ENCODE measurements at places on chromosomes 4 and X.

DNA sequence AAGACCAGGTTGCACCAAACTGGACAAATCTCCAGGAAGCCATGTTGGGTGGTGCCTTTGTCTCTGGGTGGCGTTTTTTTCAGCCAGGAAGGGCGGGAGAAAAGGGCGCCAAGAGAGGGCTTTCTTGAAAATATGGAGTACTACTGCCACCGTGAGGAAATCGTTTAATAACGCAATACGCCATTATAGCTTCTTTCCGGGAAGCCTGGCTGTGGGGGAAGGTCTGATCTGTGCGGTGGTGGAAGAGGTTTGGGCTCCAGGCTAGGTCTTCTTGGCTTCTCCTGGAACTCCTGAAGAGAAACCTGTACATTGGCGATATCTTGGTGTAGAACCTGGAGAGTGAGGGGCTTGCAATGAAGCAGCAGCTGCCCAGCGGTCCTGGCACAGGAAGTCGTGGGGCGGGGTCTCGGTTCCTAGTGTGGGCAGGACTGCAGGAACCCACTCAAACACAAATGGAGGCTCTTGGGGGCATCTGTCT, 202.7 kb downstream of the OR13H1 start:
- peaks cover 98% of the 10 kb centered on the region for H3K36me3 ChIP-seq
- no peak for DNase-seq
- no peaks in the 10 kb centered on the region for H3K4me1 ChIP-seq
- H3K27ac ChIP-seq = no peak overlapping the region

- no peak overlapping the region for H3K4me3 ChIP-seq
- H3K36me3 ChIP-seq = peaks cover 7% of the 10 kb centered on the region
- peaks cover 23% of the 10 kb centered on the region for H3K4me1 ChIP-seq
- H3K27me3 ChIP-seq = no peaks in the 10 kb centered on the region
Measured at GRCh38 chr4:25792200-25792791, 70.5 kb downstream of the SEL1L3 start.

- peaks cover 10% of the 10 kb centered on the region for H3K4me1 ChIP-seq
- H3K4me3 ChIP-seq = no peak overlapping the region
- H3K27ac ChIP-seq = no peak overlapping the region
- H3K27me3 ChIP-seq = peaks cover 3% of the 10 kb centered on the region
- DNase-seq = no peak
Measured at GRCh38 chr4:138389976-138390685, 148.0 kb upstream of the SLC7A11 start.

- peak; percentile 5 for DNase-seq
- no peak overlapping the region for H3K4me3 ChIP-seq
- H3K36me3 ChIP-seq = peaks cover 34% of the 10 kb centered on the region
- no peaks in the 10 kb centered on the region for H3K4me1 ChIP-seq
Measured at GRCh38 chrX:139759637-139760036, 51.7 kb upstream of the MCF2 start.

- H3K36me3 ChIP-seq = no peaks in the 10 kb centered on the region
- no peak overlapping the region for H3K27ac ChIP-seq
- DNase-seq = no peak
Measured at GRCh38 chr4:148259841-148260240, 182.4 kb downstream of the NR3C2 start.

GRCh38 chr4:141898346-141898745, 262.0 kb downstream of the IL15 start:
- no peaks in the 10 kb centered on the region for H3K36me3 ChIP-seq
- peaks cover 19% of the 10 kb centered on the region for H3K4me1 ChIP-seq
- H3K27me3 ChIP-seq = peaks cover 6% of the 10 kb centered on the region

GRCh38 chrX:110836982-110837381, 41.4 kb upstream of the CHRDL1 start:
- H3K36me3 ChIP-seq = no peaks in the 10 kb centered on the region
- H3K4me1 ChIP-seq = no peaks in the 10 kb centered on the region
- no peak overlapping the region for H3K4me3 ChIP-seq
- peak; percentile 30 for DNase-seq

DNA sequence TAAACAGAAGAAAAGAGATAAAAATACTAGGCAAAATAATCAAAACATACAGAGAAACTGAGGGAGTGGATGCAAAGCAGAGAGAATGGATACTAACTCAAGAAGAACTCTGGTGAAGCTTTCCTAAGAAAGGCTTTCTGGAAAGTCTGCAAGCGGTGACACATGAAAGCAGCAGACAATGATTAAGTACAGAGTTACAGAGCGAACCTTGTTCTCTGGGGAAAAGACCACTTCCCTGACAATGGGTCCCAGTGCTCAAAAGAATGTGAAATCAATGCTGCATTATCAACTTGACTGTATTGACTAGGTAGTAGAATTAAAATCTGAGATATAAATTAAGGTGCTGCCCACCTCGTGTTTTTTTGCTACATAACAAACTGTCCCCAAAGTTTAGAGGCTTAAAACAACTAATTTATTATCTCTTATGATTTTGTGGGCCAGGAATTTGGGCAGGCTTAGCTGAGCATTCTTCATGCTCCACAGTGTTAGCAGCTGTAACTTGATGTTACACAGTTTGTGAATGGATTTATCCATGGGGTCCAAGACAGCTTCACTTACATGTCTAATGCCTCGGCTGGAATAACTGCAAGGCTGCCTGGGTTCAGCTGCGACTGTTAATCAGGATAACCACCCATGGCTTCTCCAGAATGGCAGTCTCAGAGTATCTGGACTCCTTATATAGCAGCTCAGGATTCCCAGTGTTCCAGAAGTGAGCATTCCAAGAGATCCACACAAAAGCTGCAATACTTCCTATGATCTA, 106.9 kb upstream of the INPP4B start:
- no peak for DNase-seq
- H3K27ac ChIP-seq = peak overlapping the region; percentile 9
- no peak overlapping the region for H3K4me3 ChIP-seq
- H3K27me3 ChIP-seq = no peaks in the 10 kb centered on the region
- peaks cover 11% of the 10 kb centered on the region for H3K4me1 ChIP-seq

GRCh38 chrX:17741123-17741511, 3.8 kb downstream of the SCML1 start:
- H3K4me3 ChIP-seq = no peak overlapping the region
- DNase-seq = peak; percentile 5
- H3K4me1 ChIP-seq = peaks cover 39% of the 10 kb centered on the region
- peaks cover 9% of the 10 kb centered on the region for H3K27me3 ChIP-seq
- H3K36me3 ChIP-seq = no peaks in the 10 kb centered on the region

DNA sequence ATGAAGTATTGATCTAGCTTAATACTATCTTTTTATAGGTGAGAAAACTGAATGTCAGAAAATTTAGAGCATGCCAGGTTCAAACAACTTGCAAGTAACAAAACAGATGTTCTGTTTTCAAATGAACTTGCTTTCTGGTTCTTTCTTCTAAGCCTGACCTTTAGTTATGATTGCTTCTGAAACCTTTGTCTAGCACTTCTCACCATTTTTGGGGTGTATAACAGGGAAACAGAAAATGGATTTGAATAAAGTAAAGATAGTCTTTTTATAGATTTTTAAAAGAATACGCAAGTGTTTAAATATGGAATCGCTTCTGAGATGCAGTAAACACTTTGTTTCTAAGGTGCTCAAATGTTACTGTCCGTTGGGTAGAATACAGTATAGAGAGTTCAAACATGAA, 687.2 kb upstream of the CPEB2 start:
- H3K36me3 ChIP-seq = no peaks in the 10 kb centered on the region
- H3K4me1 ChIP-seq = no peaks in the 10 kb centered on the region
- peaks cover 9% of the 10 kb centered on the region for H3K27me3 ChIP-seq
- H3K4me3 ChIP-seq = no peak overlapping the region
- H3K27ac ChIP-seq = no peak overlapping the region

DNA sequence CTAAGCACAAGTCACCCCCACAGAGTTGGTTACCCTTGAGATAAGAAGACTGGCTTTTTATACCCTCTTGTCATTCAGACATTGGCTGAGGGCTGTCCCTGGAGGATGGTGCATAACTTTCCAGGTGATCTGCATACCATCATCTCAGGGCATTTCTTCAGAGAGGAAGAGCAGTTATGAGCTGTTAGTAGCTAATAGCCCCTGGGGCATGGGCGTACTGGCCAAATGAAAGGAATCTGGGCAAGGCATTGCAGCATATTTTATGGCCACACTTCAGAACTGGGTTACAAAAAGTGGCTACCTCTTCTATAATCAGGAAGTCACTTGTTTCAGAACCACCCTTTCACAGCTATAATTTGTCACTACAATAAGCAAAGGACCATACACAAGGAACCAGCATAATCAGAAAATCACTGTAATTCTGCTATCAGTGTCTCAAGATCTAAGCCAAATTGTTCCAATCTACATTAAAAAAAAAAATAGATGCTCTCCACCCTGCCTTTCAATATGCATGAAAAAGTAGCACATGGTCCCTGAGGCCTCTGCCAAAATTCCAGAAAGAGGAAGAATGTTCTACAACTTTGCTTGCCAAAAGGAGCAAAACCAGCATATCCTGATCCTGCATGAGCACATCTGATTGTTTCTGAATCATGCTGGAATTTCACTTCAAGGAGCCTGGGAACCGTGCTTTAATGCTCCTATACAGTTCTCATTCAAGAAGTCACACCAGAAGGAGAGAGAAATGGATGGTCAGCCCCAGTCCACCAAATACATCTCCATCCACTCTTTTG, 92.0 kb downstream of the TMEM144 start:
- H3K4me3 ChIP-seq = no peak overlapping the region
- no peak overlapping the region for H3K27ac ChIP-seq
- no peaks in the 10 kb centered on the region for H3K36me3 ChIP-seq
- DNase-seq = no peak

DNA sequence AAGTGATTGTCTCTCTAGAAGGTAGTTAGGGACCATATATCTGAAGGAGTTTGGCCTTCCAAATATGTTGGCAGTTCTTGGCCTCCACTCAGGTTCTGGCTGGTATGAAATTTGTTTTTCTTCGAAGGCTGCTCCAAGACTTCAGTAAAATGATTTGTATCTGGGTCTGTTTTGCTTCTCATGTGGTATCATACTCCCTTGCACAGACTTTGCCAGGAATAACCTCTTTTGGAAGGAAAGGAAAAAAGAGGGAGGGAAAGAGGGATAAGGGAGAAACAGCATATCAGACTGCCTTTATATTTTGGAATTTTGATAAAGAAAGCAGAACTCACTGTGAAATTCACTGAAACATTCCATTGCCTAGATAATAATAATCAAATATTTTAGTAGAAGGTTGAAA, 242.1 kb upstream of the HHIP start:
- H3K27ac ChIP-seq = no peak overlapping the region
- no peaks in the 10 kb centered on the region for H3K27me3 ChIP-seq
- DNase-seq = no peak
- H3K4me1 ChIP-seq = no peaks in the 10 kb centered on the region

GRCh38 chr4:98394134-98394533, 132.9 kb downstream of the RAP1GDS1 start:
- no peak for DNase-seq
- peaks cover 7% of the 10 kb centered on the region for H3K4me1 ChIP-seq
- H3K36me3 ChIP-seq = peaks cover 48% of the 10 kb centered on the region

GRCh38 chrX:44143061-44143602, 169.9 kb upstream of the NDP start:
- peaks cover 4% of the 10 kb centered on the region for H3K27me3 ChIP-seq
- no peaks in the 10 kb centered on the region for H3K36me3 ChIP-seq
- no peak for DNase-seq
- H3K27ac ChIP-seq = no peak overlapping the region
- H3K4me1 ChIP-seq = no peaks in the 10 kb centered on the region

GRCh38 chr4:177369372-177369771, 59.7 kb downstream of the NEIL3 start:
- peaks cover 2% of the 10 kb centered on the region for H3K27me3 ChIP-seq
- no peak overlapping the region for H3K27ac ChIP-seq
- peaks cover 5% of the 10 kb centered on the region for H3K36me3 ChIP-seq
- peaks cover 4% of the 10 kb centered on the region for H3K4me1 ChIP-seq
- no peak for DNase-seq

DNA sequence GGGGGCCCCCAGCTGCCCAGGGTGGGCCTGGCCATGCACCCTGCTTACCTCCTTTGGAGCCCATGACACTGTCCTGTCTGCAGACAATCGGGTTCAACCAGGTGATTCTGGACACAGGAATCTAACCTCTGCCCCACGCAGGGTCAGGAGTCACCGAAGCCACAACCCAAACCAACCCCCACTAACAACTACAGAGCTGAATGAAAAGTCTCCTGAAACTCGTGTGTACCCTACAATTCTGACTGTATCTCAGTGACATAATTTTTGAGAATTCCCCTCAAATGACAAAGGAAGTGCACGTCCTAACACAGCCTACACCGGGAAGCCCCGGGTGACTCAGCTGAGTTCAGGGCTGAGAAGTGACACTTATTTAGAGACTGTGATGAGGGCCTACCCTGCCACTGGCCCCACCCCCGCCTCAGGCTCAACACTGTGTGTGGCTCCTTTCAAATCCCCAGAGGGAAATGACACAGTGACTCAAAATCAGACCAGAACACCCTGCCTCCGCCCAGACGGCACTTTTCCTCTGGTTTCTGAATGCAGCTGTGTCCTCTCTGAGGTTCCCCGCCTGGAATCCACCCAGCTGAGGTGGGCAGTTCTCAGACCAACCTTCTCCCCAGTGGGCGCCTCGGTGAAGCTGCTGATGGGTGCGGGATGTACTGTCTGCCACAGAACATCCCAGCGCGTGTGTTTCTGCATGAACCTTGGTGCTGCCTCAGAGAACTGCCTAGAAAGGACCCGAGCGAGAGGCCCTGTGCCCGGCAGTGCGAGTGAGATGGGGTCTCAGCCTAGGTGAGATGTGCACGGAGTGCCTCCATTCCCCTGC, 9.9 kb downstream of the TNIP2 start:
- H3K27me3 ChIP-seq = peaks cover 4% of the 10 kb centered on the region
- H3K4me3 ChIP-seq = no peak overlapping the region
- H3K4me1 ChIP-seq = peaks cover 22% of the 10 kb centered on the region
- H3K27ac ChIP-seq = peak overlapping the region; percentile 74
- H3K36me3 ChIP-seq = peaks cover 23% of the 10 kb centered on the region

DNA sequence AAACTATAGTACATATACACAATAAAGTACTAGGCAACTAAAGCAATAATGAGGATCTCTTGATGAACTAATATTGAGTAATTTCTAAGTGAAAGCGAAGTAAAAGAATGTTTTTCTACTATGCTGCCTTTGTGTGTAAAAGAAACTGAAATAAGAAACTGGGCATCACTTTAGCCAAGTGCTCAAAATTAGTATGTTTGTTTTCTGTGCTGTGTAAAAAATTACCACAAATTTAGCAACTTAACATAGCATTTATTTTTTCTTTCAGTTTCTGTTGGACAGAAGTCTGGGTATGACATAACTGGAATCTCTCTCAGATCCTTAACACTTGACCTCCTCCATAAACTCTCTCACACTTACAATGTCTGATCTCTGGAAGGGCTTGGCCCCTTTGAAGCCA, 687.1 kb upstream of the MAGEB2 start:
- no peak for DNase-seq
- H3K4me1 ChIP-seq = peaks cover 6% of the 10 kb centered on the region
- no peaks in the 10 kb centered on the region for H3K36me3 ChIP-seq
- H3K27ac ChIP-seq = no peak overlapping the region
- H3K4me3 ChIP-seq = no peak overlapping the region

DNA sequence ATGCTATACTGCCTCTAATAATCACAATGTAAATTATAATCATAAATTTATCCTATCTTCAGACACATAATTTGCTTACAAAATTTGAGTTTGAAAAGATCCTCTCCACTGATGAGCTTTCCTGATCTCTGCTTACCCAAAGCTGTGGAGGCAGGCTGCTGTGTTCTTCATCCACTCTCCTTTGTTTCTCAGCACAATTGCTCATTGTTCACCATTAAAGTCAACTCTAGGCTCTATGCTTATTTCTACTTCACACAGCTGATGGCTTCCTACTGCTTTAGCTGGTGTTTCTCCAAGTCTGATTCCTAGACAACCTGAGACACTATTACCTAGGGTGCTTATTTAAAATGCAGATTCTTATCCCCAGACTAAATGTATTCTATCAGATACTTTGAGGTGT, 319.7 kb downstream of the PCDH18 start:
- no peaks in the 10 kb centered on the region for H3K36me3 ChIP-seq
- H3K27ac ChIP-seq = no peak overlapping the region
- H3K27me3 ChIP-seq = no peaks in the 10 kb centered on the region

Data from nephron progenitor cell (in vitro differentiated cells).